ENCODE measurements at places on chromosomes 16 and 17. TPM values are rescaled to one million over a fixed set of nuclear protein-coding genes. Genes with fewer than 3 reads are reported as not detected.

NSF gene
- total RNA-seq = 23.3 TPM

TMEM88 gene
- total RNA-seq = 3.4 TPM

HEATR3 gene
- total RNA-seq = 14.3 TPM

TBX6 gene
- total RNA-seq = 9.6 TPM

TMEM231 gene
- 18.8 TPM for total RNA-seq

HCRT gene
- total RNA-seq = not detected

DNA sequence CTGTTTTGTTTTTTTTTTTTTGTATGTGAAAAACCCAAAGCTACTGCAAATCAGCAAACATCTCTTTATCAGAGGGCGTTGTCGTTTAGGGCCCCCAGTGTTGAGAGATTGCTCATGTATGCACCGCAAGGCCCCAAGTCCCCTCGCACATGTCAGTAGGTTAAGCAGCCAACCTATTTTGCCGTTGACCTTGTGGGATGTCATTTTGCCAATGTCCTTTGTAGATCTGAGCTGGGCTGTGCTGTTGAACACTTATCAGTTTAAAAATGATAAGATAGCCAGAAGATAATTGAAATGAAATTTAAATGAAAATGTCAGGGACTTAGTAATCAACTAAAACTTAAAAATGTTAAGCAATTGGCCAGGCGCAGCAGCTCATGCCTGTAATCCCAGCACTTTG lies 26.2 kb downstream of the ARSG start:
- no peaks in the 10 kb centered on the region for H3K36me3 ChIP-seq
- no peaks in the 10 kb centered on the region for H3K27me3 ChIP-seq
- DNase-seq = no peak
- H3K4me1 ChIP-seq = peaks cover 51% of the 10 kb centered on the region

DNA sequence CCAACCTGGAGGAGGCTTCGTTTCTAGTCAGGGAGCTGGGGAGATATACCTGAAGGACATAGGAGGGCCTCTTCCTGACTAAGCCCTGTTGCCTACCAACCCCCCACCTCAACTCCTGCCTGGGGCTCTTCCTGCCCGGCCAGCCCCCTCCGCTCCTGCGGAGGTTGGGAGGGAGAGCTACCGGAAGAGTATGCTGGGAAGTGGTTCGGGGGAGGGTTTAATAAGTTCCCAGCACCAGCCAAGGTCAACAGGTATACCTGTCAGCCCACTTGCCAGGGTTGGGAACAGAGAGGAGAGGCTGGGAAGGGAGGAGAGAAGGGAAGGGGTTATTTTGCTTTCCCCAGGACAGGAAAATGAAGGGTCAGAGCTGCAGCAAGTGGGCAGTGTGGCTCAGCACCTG lies 4.7 kb downstream of the PPP1R1B start:
- peak overlapping the region; percentile 37 for H3K27ac ChIP-seq
- H3K4me3 ChIP-seq = peak overlapping the region; percentile 26
- no peaks in the 10 kb centered on the region for H3K36me3 ChIP-seq
- H3K4me1 ChIP-seq = peaks cover 28% of the 10 kb centered on the region

DNA sequence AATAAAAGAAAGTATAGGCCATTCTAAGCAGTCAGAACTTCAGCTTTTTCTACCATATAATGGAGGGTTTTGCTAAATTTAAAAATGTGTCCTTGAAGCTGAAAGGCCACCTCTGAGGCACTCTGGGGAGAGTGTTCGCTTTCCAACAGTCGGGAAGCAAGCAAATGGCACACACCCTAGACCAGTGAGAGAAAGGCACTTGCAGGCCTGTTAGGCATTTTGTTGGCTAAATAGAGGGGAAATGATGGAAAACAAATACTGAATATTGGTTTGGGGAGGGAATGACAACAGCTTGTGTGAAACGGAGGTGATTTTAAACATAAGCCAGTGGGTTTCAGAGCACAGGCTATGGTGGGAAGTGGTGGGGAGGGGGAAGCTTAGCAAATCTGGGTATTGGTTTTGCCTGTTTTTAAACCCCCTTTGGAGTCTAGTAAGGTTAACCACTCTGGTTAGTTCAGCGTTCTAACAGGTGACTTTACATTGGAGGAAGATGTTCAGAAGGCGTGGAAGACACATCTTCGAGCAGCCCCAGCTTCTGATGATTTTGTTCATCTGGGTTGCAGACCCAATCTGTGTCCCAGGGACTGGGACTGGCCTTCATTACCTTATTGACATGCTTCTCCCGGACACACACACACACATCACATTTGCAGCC lies 90.5 kb downstream of the PRKCA start:
- 0 out of 2 replicates have a peak, but pooled peaks cover 10% of the 10 kb centered on the region for H3K36me3 ChIP-seq
- no peak overlapping the region for H3K27ac ChIP-seq
- no peak for DNase-seq

DNA sequence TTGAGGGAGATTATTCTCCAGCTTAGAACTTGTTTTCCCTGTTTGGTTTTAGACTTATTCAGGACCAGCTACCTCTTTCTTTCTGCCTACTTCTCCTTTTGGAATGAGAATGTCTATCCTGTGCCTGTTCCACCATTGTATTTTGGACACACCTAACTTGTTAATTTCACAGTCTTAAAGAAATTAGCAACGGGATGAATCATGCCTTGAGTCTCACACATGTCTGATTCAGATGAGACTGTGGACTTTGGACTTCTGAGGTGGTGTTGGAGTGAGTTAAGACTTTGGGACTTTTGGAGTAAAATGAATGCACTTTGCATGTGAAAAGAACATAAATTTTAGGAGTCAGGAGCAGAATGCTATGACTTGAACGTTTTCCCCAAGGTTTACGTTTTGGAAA lies 581.4 kb downstream of the CDH11 start:
- no peak for DNase-seq
- H3K4me1 ChIP-seq = no peaks in the 10 kb centered on the region
- no peak overlapping the region for H3K4me3 ChIP-seq
- no peaks in the 10 kb centered on the region for H3K27me3 ChIP-seq
- no peak overlapping the region for H3K27ac ChIP-seq

Measured in PC-9 (cell line).